ELF-1 (cell line): ENCODE measurements at places on chromosomes 2 and 18.
A peak's percentile ranks its signal among the peaks of the same experiment; 100 is the strongest.

- peak; percentile 16 for DNase-seq
Measured at GRCh38 chr2:86396291-86396785, 44.8 kb upstream of the KDM3A start.

DNA sequence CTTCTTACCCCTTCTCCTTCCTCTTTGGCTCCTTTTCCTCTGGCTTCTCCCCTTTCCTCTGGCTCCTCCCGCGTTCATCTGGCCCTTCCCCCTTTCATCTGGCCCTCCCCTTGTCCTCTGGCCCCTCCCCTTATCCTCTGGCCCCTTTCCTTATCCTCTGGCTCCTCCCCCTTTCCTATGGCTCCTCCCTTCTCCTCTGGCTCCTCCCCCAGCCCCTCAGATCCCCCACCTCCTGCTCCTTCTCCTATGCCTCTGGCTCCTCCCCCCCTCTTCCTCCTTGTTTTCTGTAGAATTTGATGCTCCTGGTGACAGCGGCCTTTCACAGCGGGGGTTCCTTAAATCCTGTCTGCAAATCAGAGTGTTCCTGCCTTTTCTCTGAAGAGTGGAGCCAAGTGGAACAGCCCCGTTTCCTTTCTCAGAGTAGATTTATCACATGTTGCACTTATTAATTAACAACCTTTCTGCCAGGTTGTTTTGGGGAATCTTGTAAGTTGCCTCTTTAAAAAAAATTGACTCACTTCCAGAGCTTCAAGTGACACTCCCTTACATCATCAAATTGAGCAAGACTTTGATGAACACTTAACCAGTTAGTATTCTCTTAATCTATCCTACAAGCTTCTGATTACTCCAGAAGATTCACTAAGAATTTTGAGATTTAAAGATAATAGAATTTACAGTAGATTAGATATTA, 27.9 kb downstream of the FABP1 start:
- peak; percentile 90 for DNase-seq

DNA sequence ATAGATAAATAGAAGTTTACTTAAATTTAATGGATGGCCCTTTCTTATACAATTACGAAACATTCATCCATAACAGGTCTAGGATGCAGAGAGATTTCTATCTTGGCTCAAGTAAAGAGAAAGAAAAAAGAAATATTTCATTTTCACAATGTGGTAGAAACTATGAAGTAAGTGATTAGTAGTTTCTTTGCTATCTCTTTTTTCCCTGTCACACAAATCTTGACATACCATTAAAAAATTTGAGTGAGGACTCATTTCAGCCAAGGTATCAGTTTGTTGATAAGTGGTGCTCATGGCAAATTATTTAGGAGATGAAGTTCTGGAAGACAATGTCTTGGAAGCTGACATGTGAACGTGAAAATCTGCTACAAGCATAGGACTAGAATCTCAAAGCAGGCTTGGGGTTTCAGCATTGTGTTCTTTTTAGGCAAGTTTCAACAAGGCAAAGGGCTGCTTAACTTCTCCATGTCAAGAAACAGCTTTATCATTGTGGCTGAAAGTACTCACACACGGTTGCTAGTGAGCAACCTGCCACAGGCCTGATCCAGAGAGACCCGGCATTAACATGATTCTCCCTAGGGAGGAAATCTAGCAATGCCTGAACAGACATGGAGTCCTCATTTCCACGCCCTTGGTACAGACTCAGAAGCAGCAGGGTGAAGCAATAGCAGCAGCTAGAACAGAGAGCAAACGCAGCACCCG, 414.6 kb downstream of the DLGAP1 start:
- DNase-seq: no peak

GRCh38 chr2:229921101-229921891, 513 bp downstream of the TRIP12 start:
- DNase-seq: peak; percentile 54

GRCh38 chr2:20611077-20611843, 39.6 kb downstream of the HS1BP3 start:
- DNase-seq: no peak

DNA sequence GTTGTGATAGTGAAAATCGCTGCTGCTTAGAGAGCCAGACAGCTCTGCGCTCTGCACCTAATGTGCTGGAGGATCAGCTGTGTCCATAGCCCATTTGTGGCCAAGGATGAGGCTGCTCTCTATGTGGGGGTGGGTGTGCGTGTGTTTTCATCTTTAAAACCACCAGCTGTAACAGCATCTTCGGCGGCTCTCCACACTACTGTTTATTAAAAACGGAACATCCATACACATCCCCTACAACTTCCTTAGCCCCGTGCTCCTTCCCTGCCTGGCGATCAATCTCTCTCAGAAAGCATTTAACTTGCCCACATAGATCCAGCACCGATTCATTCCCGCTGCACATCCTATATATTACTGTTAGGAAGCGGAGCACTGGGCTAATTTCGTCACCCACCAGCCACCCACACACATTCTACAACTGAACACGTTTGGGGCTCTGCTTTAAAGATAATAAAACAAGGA, 1.6 kb downstream of the CELF4 start:
- no peak for DNase-seq

GRCh38 chr2:196431076-196431475, 208.4 kb upstream of the CCDC150 start:
- DNase-seq: no peak

GRCh38 chr2:239727776-239728600, 297.2 kb downstream of the NDUFA10 start:
- no peak for DNase-seq
